NCI-H2081 treated with DMSO at 0.1 percent for 48 hours (cell line): ENCODE measurements at places on chromosomes 5 and 9.

- DNase-seq, result no peak
Observed at GRCh38 chr9:99199938-99200539, 21.7 kb downstream of the ALG2 start.

- no peak for DNase-seq
Observed at GRCh38 chr5:39106322-39106721, 32.1 kb upstream of the RICTOR start.

- DNase-seq, result no peak
Observed at GRCh38 chr5:139475865-139476617, 5.2 kb downstream of the SMIM33 start.

- no peak for DNase-seq
Observed at GRCh38 chr9:32787816-32788215, 4.5 kb downstream of the TMEM215 start.

- no peak for DNase-seq
Observed at GRCh38 chr5:103174147-103174546, 54.0 kb downstream of the PPIP5K2 start.

GRCh38 chr5:132176987-132177386, 50.7 kb downstream of the P4HA2 start:
- DNase-seq, result no peak

DNA sequence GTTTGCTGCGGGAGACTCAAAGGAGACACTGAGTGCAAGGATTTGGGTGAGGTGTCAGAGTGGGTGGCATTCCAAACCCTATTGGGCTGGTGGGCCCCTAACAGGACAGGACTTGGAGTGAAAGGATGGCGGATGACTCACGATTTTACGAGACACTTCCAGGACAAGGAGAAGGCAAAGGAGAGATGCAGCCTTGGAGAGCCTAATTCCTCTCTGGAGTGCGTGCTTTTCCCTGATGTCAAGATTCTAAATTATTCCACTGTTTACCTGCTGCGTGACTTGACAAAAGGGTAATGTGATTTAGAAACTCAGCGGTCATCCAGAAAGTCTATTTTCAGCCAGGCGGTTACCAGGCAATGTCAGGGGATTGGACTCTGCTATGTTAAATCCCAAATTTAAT, 41.6 kb upstream of the CD180 start:
- no peak for DNase-seq

DNA sequence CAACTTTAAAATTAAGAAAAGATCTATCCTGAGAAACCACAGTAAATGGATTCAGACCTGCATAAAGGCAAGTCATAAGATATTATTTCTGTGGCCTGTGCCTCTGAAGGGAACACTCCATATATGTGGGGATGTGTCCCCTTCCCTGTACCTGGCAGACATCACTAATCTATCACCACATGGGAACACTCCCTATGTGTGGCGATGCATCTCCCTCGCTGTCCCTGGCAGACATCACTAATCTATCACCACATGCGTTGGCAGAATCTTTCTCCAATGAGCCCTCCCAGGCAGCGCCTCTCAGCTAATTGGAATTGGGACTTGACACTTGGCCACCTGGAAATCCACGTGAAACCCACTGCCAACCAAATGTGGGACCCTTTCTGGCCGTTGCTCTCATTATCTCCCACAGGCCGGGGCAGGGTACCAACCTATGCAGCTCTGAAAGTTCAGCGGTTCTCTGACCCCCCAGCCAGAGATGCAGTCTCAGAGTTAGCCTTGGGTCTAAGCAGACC, 25.2 kb upstream of the ASS1 start:
- DNase-seq, result no peak

- no peak for DNase-seq
Observed at GRCh38 chr5:122054266-122054665, 23.8 kb downstream of the LOX start.

GRCh38 chr5:1929108-1929991, 46.6 kb upstream of the IRX4 start:
- no peak for DNase-seq

DNA sequence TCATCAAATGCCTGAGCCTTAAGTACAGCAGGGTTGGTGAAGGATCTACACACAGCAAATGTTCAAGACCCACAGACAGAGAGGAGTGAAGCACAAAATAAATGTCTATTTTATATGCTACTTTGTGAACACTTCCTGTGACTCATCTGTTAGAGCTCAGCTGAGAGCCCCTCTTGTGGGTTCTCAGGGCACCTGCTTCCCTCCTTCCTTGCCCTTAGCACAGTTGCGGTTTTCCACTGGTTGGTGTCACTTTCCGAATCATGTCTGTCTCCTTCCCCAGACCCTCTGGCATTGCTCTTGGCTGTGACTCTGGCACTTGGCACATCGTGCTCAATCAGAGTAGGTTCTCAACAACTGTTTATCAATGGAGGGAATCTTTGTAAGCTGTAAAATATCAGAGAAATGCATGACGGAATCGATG, 128.5 kb upstream of the STC2 start:
- DNase-seq, result no peak

- no peak for DNase-seq
Observed at GRCh38 chr5:171481571-171482433, 62.4 kb downstream of the FGF18 start.
